Stimulated activated CD8-positive, alpha-beta memory T cell treated with anti-CD3 and anti-CD28 coated beads, Interleukin-15, amount 100 ng/mL, for 48 hours (primary cell): ENCODE measurements at places on chromosomes 1 and 21.

DNA sequence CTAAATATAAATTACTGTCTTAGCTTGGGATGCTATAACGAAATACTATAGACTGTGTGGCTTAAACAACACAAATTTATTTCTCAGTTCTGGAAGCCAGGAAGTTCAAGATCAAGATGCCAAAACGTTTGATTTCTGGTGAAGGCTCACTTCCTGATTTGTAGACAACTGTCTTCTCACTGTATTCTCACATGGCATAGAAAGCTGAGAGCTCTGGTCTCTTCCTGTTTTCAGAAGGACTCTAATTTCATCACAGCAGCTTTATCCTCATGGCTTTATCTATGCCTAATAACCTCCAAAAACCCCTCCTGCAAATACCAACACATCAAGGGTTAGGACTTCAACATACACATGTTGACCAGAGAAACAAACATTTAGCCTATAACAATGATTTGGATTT lies 1795.5 kb downstream of the MRPL39 start:
- no peak for DNase-seq

DNA sequence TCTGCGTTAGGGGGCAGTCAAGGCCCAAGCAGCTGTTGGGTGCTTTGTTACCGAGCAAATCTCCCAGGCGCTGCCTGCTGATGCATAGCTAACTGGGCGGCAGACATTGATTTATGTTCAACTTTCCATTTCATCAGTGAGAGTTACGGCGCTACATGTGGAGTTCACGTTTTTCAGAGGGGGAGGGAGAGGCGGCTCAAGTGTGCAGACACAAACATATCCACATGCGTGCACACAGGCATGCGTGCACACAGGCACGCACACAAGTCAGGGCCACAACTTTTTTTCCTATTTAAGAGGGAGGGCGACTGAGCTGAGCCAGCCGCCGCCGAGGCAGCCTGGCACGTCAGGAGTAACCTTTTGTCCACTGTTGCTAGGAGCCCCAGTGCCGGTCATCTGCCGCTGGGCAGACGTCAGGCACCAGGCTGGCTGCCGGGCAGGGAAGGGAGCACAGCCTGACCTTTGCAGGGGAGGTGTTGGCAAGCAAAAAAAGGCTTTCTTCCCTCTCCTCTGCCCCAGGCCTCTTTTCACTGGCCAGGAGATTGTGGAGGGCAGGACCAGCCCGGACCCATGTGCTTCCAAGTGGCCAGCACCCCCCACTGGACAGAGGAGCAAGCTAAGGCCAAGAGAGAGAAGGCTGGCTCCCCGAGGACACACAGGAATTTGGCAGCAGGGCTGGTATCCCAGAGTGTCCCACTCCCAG lies 73.3 kb downstream of the MRPL37 start:
- no peak for DNase-seq

GRCh38 chr1:209714338-209714737 lies 9.7 kb downstream of the HSD11B1 start:
- DNase-seq, result no peak

- DNase-seq, result no peak
These were observed 21.5 kb downstream of the SRRM1 start for GRCh38 chr1:24664507-24665033.

DNA sequence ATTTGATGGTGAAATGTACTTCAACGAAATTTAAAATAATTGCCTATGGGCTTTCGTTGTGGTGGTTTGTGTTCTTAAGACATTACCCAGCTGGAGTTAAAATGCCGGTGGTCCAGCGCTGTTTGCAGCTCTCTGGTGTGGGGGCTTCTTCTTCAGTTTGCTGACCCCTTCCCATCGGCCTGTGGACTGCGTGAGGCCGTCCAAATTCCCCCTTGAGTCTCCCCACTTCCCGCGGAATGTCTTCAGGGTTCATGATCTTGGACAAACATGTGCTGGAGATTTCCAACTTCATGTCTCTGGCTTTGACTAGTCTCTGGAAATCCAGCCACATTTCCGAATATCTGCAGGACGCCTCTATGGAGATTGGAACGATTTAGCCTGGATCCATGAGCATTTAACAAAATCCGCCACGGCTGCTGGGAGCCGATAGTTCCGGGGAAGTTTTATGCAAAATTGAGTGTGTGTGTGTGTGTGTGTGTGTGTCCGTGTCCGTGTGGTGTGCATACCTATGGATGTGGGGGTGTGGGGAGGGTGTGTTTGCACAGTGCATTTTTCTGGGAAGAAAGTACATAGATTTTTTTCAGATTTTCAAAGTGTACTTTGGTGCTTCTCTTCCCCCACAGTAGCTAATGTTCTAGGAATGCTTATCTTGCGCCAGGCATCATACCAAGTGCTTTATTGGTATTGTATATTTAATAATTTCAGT lies 117.2 kb downstream of the PCP4 start:
- DNase-seq, result no peak

- DNase-seq, result no peak
These were observed 1.6 kb downstream of the MFAP2 start for GRCh38 chr1:16978567-16979474.

DNA sequence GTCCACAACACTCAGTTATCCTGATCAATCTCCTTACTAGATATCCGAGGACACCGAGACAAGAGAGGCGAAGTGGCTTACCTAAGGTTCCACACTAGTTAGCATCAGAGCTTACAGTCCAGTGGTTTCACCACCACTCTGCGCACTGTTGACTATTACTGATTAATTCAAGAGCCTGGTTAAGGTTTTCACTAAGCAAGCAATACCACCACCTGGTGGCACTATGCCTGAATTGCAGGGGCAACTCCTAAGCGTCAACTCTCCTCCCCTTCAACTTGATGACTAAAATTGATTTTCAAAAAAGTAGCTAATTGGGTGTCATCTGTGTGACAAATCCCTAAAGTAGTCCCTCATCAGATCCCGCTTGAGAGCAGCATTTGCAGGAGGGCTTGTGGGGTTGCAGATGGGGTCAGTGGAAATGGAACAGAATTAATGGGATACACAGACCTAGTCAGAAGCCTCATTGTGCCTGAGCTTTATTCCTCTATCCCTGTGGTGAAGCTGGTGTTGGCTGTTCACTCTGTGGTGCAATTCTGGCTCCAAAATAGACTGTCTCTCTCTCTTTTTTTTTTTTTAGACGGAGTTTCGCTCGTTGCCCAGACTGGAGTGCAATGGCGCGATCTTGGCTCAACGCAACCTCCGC lies 9.1 kb downstream of the TTC22 start:
- peak; percentile 40 for DNase-seq

DNA sequence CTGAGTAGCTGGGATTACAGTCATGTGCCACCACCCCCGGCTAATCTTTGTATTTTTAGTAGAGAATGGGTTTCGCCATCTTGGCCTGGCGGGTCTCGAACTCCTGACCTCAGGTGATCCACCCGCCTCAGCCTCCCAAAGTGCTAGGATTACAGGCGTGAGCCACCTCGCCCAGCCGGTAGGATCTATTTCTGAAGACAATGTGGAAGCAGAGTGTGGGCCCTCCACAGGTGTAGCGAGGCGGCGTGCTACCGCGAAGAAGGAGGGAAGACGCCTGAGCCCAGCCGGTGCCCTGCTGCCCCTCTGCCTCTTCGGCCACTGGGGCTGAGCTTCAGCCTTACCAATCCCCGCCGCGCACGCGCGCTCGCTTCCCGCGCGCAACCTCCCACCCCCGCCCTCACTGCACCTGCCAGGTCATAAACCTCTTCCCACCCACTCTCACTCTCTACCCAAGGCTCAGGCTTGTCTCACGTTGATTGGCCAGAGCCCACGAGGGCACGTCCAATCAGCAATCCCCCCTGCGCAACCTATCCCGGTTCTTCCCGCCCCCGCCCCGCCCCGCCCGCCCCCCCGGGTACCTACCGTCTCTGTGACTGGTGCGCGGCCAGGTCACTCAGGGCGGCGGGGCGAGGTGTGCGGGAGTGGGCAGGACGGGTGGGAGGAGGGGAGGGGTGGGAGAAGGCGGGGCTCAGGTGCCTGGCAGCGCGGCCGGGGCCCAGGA lies 409 bp upstream of the HOOK1 start:
- DNase-seq, result peak; percentile 57

DNA sequence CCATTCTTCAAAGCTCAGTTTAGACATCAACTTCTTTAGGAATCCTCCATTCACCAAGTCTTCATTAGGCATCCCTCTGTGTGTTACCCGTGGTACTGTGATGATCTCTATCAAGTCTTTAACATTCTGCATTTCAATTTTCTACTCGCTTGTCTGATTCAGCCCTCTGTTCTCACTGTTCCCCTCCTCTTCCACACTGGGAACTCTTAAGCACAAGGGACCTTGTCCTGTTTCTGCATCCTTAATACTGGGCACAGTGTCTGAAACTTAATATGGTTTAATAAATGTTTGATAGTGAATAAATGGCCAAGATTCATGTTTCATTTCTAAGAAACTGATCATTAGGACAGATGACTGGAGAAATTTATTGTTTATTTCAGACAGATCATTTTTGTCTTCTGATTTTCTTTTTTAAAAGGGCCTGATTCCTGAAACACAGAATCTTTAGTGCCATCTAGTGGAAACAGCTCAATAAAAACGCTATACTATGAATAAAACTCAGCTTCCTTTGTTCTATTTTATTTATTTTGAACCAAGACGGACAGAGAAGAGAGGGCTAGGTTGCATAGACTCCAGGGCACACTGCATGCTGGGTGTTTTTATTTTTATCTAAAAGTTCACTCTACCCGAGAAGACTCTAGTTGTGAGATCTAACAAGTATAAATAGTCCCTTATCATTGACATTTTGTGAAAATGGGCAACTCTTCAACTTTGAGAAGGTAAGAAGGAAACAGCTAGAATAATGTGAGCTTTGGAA lies 7.0 kb upstream of the TRIM45 start:
- no peak for DNase-seq

DNA sequence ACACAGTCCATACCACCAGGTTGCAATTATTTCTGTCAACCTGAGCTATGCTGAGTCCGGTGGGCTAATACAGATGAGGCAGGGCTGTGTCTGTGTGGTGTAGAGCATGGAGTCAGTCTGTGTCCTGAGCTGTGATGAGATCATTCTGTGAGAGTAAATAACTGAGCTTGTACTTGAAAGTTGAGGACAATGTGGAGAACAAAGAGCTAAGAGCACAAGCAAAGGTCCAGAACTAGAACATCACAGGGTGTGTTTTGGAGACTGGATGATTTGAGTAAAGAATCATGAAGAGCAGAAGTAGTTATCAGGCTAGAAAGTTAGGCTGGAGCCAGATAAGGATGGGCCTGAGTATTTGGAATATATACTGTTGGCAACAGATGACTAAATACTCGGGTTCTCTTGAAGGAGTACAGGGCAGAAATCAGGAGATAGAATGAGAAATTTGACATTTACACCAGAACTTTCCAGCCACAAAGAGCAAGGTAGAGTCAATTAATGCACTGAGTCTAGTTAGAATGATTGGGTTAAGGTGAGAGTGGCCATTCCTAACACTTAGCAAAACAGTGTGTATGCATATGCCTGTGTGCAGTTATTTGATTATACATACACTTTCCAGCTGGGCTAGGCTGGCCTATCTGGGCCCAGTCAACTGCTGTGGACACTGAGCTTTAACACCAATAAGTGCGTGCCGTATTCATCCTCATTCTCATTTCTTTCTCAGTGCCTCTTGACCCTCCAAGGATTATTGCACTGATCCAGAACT lies 48.8 kb downstream of the LEPR start:
- no peak for DNase-seq

DNA sequence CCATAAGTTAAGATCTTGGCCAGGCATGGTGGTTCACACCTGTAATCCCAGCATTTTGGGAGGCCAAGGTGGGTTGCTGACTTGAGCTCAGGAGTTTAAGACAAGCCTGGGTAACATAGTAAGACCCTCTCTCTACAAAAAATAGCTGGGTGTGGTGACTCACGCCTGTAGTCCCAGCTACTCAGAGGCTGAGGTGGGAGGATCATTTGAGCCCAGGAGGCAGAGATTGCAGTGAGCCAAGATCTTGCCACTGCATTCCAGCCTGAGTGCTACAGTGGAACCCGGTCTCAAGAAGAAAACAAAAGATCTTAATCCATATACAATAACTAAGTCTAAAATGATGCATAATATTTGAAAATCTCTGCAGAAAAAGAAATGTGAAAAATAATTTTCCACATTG lies 165.5 kb upstream of the NR5A2 start:
- no peak for DNase-seq

DNA sequence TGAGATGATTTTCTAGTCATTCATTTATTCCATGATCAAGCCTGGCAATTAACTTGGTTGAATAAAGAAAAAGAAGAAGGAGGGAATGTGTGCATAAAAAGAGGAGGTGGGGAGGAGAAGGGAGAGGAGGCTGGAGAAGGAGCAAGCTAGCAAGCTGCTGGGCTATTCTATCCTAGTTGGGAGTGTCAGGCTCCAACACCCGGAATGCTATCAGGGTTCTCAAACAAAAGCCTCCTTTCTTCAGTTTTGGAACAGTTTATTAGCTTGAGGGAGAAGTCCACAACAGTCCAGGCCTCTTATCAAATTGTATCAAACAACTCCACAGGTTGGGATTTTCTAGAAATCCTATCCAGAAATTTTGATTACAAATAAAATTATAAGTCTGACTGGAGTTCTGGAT lies 80.0 kb downstream of the BCAR3 start:
- DNase-seq, result no peak

- DNase-seq, result no peak
These were observed 6.2 kb upstream of the OXCT2 start for GRCh38 chr1:39777306-39777705.

- no peak for DNase-seq
These were observed at the start of gene ESRRG for GRCh38 chr1:216723274-216723780. Gene ESRRG, minus strand, starts transcription at chr1:216723429. Its CDS starts 130 bp downstream, at chr1:216723299.

GRCh38 chr1:91753878-91754277 lies 132.1 kb downstream of the TGFBR3 start:
- no peak for DNase-seq

DNA sequence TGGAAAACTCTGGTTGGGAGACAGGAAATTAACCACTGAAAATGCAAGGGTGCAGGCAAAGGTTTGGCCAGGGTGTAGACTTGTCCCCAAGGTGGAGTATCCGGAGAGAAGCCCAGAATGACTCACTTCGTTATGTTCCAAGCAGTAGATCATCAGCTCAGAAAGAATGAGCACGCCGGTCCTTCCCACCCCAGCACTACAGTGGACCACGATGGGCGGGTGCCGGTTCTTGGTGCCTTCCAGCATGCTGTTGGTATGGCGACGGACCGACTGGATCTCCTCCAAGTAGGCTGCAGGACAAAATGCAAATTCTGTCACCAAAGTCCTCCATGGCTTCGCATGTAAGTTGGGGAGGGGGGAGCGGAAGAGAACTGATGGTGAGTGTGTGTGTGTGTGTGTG lies 83.4 kb downstream of the SMYD2 start:
- no peak for DNase-seq

GRCh38 chr1:45410850-45411509 lies 70.7 kb upstream of the MUTYH start:
- no peak for DNase-seq
